ENCODE measurements at places on chromosomes 5 and 9.

DNA sequence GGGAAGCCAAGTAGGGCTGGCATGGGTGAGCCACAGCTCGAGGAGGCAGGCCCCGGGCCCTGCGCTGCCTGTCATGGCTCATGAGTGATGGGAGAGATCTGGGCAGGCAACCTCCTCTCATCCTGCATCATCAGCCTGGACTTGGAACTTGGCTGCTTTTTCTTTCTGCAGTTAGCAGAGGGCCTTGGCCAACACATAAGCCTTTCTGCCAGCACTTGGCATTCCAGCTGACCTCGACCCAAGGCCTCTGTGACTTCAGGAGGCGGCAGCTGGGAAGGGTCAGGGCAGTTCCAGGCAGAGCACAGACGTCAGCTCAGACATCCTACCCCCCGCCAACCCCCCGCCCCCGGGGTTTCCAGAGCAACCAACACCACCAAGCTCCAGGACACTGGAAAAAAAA is 7.6 kb downstream of the S1PR3 start:
- no peak for DNase-seq

- DNase-seq: no peak
Observed at GRCh38 chr5:56829137-56829908, 14.0 kb downstream of the MAP3K1 start.

- DNase-seq: peak; percentile 58
Observed at GRCh38 chr5:102755686-102756371, 724 bp downstream of the PAM start.

DNA sequence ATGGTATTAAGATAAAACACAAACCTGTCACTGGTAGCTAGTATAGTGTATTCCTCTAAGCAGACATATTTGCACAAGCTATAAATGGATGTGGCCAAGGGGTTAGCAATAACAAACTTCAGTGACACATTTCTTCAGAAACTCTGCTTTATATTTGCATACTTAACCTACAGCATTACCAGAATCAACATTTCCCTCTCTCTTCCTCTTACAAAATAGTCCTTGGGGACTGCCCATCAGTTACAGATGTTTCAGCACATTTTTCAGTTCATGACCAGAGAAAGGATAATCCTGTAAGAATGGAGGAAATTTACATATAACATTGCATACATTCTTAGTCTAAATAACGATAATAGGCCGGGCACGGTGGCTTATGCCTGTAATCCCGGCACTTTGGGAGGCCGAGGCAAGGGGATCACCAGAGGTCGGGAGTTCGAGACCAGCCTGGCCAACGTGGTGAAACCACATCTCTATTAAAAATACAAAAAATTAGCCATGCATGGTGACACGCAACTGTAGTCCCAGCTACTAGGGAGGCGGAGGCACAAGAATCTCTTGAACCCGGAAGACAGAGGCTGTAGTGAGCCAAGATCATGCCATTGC is 25.3 kb upstream of the SLC1A1 start:
- DNase-seq: peak; percentile 87

GRCh38 chr5:61924251-61924650 is 381.8 kb upstream of the KIF2A start:
- no peak for DNase-seq

- DNase-seq: no peak
Observed at GRCh38 chr9:79551994-79552393, 19.8 kb upstream of the TLE4 start.

GRCh38 chr9:102506406-102506805 is 488.7 kb upstream of the CYLC2 start:
- no peak for DNase-seq

- DNase-seq: no peak
Observed at GRCh38 chr9:37290940-37291485, 131.5 kb upstream of the GRHPR start.

- DNase-seq: no peak
Observed at GRCh38 chr5:149863176-149863575, 81.4 kb downstream of the PDE6A start.

- DNase-seq: peak; percentile 33
Observed at GRCh38 chr9:94668928-94669729, 29.8 kb upstream of the FBP1 start.

GRCh38 chr5:56161439-56161823 is 71.7 kb downstream of the ANKRD55 start:
- no peak for DNase-seq

DNA sequence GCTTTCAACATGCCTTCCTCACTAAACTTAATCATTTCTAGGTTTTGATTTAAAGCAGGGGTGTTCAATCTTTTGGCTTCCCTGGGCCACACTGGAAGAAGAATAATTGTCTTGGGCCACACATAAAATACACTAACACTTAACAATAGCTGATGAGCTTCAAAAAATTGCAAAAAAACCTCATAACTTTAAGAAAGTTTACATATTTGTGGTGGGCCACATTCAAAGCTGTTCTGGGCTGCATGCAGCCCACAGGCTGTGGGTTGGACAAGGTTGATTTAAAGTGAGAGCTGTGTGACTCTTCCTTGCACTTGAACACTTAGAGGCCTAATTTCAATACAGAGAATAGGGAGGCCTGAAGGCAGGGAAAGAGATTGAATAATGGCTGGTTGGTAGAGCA is 598.3 kb downstream of the EFNA5 start:
- DNase-seq: no peak

- DNase-seq: no peak
Observed at GRCh38 chr9:4654084-4654483, 8.0 kb upstream of the PLPP6 start.

DNA sequence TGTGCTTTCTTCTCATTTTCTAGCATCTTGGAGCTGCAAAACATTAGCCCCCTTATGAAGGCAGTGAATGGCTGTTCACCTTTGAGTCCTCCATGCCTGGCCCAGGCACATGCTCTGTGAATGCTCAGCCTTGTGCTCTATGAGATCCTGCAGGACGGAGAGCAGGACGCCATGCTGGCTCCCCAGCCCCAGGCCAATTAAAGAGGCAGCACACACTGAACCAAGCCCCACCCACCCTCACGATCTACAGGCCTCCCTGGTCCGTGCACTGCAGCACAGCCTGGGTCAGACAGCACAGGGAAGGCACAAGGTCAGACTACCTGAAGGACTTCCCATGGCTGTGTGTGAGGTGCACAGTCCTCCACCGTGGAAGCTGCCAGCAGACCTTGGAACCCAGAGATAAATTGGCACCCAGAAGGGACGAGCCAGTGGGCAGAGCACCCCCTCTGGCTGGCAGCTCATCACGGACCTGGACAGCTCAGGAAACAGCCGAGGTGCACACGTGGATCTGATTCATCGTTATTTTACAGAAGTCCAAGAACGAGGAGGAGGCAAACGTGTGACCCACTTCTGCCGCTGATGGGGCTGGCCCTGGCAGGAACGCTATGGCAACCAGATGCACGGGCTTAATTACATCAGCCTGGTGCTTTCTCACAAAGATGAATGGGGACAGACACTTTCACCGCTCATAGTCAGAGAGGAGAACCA is 59.5 kb downstream of the OLFM1 start:
- DNase-seq: no peak

DNA sequence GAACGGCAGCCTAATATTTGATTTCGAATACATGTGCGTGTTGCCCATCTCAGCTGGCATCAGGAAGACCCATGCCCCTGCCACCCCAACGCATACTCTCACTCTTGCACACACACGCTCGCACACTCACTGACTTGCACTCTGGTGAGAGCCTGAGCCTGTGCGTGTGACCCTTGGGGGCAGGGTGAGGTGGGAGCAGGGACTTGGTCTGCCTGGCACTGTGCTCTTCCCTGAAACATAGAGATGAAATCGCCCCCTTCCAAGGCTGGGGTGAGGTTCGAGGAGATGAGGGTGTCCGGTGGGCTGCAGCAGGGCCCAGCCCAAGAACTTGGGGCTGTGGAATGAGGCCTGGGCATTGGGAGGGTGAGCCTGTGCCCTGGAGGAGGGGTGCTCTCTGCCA is 1.2 kb downstream of the LCN9 start:
- DNase-seq: no peak

GRCh38 chr5:23007236-23007635 is 154.1 kb upstream of the CDH12 start:
- DNase-seq: no peak

- DNase-seq: no peak
Observed at GRCh38 chr9:132117694-132118093, 38.0 kb upstream of the MED27 start.

DNA sequence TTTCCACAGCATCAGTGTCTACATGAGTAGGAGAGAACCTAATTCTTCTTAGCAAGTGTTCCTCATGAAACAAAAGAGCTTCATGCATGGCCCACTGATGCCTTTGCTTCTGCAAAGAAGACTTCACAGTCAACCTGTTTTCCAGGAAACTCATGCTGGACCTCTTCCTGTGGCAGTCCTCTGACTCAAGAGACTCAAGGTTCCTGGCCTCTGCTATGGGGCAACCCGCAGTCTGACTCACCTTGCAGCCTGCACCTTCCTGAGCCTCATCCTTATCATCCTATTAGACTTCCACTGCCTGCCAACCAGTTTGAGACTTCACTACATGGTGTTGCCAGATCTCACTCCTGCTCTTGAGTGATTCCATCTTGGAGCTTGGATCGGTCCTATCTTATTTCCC is 17.6 kb upstream of the AGGF1 start:
- DNase-seq: no peak

DNA sequence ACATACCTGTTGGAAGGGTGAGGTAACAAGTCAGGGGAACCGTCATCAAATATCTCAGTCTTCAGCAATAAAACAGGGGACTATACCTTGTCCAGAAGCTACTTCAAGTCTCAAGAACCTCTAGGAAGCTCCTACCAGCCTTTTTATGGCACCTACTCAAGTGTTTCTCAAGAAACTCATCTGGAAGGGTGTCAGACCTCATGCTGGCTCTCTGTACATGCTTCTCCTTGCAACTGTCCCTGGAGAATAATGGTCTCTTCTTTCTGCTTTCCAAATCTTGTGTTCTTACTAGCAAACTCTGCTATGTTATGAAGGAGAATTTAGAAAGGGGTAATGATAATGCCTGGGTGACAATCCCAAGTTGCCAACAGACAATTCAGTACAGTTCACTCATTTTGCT is 8.3 kb upstream of the PTAR1 start:
- DNase-seq: no peak

DNA sequence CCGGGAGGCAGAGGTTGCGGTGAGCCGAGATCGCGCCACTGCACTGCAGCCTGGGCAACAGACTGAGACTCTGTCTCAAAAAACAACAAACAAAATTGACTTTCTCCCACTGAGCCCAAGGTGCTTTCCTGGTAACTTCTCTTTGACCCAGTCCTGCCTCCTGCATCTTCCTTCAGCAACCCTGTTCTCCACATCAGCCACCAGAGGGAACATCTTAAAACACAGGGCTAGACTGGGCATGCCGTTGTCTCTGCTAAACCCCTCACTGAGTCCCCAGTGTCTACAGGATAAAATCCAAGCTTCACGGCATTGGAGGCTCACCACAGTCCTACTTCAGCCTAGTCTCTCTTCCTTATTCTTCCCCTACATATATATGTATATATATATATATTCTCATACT is 39.8 kb upstream of the KCNMB1 start:
- no peak for DNase-seq

- no peak for DNase-seq
Observed at GRCh38 chr5:1104327-1105006, 7.4 kb downstream of the SLC12A7 start.

DNA sequence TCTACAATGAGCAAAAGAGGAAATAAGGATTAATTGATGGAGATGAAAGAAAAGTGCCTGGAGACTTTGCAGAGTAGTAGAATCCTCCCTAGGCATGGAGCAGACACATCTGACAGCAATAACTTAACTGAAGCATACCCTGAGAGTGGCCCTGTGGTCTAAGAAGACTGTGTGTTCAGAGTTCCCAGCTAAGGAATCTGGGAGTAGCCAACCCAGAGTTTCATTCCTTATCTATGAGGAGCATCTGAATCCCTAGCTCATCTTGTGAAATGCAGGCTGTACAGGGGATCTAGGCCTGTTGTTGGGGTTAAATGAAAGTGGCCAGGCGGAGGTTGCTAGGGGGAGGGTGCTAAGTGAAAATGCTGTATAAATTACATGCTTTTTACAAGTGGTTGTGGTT is 233.1 kb upstream of the FBXL7 start:
- no peak for DNase-seq

- no peak for DNase-seq
Observed at GRCh38 chr9:90301277-90301653, 341.4 kb downstream of the DIRAS2 start.

- no peak for DNase-seq
Observed at GRCh38 chr5:90560771-90561170, 2.2 kb downstream of the ADGRV1 start.

DNA sequence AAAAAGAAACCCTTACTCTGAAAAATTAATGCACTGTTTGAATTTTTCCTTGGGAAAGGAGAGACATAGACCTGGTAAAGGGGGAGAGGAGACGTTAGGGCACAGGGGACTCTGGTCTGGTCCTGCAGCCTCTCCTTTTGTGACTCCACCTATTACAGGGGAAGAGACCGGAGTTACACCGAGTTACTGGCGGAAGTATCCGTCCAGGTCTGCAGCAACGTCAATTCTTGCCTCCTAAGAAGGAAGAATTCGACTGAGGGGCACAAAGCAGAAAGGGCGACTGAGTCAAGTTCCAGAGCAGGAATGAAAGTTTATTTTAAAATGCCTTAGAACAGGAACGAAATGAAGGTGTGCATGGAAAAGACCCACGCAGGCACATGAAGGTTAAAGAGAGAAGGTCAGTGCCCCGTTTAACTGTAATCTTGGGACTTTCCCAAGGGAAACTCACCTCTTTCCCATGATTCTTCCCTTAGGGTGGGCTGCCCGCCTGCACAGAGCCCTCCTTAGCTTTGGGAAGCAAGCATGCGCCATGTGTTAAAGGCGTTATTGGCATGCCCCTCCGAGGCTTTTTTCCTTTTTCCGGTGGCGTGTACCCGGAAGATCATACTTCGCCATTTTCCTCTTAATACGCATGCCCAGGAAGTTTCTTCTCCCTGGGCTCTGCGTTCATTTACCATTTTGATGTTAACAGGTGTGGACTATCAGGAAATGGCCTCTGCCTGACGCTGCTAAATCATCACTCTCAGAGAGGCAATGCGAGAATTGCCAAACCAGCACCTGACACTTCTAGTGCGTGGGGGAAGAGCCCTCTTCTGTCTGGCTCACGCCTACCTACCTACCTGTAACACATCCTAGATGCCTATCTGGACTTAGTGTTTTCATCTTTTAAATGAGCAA is 409.6 kb upstream of the PAPPA start:
- no peak for DNase-seq

GRCh38 chr9:613771-614347 is 227.6 kb upstream of the DMRT1 start:
- DNase-seq: peak; percentile 44

All from germinal center (tissue), 1 donor.